ENCODE measurements at places on chromosomes 12 and 14.
A peak's percentile ranks its signal among the peaks of the same experiment; 100 is the strongest.

DNA sequence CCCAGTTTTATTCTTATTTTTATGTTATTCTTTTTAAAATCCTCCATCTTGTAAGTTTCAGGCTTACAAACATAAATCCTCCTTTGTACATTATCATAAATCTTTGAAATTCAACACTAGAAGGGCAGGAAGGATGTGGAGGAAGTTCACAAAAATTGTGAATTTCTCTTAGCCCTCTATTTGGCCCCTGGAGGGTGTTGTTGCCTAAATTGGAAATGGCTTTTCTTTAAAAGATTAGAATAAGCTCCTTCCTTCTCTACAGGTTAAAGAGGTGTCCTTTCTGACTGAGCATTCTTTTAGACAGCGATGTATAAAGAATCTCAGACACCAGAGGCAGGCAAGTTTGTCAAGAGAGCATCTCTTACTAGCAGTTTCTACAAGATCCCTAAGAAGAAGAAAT is 391.7 kb upstream of the OR4E1 start:
- no peak for DNase-seq

GRCh38 chr14:87055007-87055406 is 938.0 kb downstream of the GALC start:
- DNase-seq: no peak

DNA sequence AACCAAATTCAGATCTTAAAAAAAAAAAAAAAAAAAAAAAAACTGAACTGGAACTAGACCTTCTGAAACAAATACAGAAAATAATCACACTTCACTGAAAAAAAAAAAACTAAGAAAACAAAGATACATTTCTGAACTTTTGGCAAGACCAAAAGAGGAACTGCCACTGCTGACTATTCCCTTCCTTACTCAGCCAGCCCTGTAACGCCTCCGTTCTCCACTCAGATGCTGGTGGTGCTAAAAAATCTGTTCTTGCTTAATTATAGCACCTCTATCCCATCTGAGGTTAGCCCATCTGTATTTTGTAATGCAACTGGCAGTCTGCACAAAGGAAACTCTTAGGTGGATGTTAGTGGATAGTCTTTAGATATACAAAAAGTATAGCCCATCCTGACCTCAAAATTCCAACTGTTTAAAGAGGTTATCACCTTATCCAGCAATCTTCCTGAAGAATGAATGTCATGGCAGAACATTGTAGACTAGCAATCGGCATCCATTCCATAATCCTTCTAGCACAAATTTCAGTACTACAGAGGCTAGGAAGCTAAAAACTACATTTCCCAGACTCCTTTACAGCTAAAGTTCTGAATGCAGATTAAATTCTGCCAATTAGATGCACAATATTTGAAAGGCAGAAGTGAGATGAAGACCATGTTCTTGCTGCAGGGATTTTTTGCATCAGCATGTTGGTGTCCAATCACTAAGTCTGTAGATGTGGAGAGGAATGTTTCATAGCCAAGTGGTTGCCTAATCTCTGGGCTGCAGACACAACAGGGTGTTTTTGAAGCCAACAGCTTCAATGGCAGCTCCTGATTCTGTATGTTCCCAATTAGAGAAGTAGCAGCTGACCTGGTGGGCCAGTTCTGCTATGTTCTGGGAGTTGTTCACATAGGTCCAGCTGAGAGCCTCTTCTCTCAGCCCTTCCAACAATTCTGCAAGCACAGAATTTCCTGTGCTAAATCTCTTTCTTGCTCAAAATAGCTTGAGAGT is 5.7 kb downstream of the MAP3K9 start:
- no peak for DNase-seq

DNA sequence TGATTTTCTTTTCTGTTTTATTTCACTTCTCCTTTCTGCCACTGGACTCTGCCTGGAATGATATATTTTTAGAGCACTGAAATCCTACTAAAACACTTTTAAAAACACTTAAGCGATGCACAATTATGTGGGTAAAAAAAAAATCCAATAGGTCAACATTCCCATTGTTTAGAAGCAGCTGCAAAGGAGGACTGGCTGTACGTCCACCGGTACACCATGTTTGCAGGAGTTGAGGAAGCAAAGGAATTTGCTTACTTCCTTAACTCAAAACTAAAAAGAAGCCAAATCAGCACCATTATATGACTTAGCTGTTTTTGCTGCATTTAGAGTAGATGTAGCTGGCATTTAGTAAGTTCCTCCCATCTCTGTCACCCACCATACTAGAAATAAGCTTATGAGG is 186.8 kb upstream of the TMTC1 start:
- no peak for DNase-seq

GRCh38 chr14:55239320-55239719 is 31.9 kb upstream of the FBXO34 start:
- DNase-seq: no peak

DNA sequence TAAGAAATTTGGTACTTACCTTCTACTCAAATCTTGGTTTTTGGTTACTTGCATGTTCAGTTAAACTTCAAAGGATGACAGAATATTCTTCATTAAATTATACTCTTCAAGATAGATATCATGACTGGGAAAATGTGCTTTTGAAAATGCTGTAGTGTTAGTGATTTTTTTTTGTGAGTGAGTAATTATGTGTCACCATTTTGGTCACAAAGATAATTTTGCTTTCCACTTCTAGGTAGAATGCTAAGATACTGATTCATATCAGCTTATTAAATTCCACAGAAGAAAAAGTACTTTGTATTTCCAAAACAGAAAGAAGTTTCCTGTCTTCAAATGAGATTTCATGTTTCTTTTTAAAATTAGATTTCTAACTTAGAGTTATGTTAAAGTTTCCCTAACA is 61.2 kb downstream of the ATXN7L3B start:
- DNase-seq: no peak

GRCh38 chr12:95663525-95663924 is 112.2 kb upstream of the USP44 start:
- no peak for DNase-seq

- DNase-seq: no peak
Observed at GRCh38 chr12:6772726-6773589, 638 bp downstream of the LAG3 start.

- no peak for DNase-seq
Observed at GRCh38 chr12:42440608-42441007, 114.6 kb downstream of the PPHLN1 start.

GRCh38 chr12:109448272-109448671 is 28.8 kb downstream of the KCTD10 start:
- no peak for DNase-seq

DNA sequence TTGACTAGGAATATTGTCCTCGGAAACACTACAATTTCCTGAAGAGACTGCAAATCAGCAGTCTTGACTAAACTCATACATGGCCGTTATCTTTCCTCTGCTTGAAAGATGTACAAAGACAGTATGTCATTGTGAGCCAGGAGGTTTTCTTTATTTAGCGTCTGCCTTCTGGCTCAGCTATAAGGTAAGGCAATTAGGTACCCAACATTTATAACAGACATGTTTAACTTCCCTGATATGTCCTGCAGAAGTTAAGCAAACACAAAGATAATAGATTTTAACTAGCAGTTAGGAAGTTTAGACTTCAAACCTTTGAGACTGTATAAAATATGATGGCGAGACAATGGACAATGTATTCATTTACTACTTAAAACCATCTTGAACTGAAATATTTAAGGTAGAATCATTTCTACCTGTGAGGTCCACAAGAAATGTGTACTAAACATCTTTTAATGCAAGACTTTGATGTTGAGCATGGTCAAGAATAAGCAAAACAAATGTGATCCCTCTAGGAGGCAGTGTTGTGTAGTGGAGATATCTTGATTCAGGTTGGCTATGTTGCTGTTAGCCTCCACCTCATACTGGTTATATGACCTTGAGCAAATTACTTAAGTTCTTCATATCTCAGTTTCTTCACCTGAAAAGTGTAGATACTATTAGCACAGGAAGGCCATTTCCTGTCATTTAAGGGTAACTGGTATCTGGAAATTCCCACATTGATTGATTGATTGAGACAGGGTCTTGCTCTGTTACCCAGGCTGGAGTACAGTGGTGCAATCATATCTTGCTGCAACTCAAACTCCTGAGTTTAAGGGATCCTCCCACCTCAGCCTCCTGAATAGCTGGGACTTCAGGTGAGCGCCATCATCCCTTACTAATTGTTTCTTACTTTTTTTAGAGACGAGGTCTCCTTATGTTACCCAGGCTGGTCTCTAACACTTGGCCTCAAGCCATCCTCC is 96.3 kb upstream of the EEA1 start:
- peak; percentile 2 for DNase-seq

DNA sequence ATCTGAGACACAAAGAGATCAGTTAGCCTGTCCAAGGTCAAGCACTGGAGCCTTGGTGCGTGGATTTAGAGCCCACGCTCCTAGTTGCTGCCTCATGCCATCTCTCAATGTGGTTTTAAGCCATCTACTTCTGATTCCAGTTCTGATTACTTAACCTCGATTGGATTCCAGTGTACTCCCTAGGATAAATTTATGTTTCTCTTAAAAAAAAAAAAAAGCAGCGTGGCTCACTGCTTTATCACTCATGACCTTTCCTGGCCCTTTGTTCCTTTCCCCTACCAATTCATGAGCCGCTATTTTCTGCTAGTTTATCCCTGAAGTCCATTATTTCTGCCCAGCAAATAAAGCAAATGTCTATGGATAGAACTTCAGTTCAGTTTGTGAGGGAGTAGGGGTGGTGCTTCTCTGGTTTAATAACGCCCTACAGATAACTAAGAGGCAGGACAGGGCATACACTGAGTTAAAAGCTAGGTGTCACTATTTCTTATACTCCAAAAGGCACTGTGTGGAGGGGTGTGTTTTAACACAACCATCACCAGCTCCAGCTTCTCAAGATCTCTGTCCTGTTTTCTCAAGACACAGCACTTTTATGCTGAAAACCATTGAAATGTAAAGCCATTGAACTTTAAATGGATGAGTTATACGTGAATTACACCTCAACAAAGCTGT is 9.8 kb upstream of the PARP11 start:
- no peak for DNase-seq

DNA sequence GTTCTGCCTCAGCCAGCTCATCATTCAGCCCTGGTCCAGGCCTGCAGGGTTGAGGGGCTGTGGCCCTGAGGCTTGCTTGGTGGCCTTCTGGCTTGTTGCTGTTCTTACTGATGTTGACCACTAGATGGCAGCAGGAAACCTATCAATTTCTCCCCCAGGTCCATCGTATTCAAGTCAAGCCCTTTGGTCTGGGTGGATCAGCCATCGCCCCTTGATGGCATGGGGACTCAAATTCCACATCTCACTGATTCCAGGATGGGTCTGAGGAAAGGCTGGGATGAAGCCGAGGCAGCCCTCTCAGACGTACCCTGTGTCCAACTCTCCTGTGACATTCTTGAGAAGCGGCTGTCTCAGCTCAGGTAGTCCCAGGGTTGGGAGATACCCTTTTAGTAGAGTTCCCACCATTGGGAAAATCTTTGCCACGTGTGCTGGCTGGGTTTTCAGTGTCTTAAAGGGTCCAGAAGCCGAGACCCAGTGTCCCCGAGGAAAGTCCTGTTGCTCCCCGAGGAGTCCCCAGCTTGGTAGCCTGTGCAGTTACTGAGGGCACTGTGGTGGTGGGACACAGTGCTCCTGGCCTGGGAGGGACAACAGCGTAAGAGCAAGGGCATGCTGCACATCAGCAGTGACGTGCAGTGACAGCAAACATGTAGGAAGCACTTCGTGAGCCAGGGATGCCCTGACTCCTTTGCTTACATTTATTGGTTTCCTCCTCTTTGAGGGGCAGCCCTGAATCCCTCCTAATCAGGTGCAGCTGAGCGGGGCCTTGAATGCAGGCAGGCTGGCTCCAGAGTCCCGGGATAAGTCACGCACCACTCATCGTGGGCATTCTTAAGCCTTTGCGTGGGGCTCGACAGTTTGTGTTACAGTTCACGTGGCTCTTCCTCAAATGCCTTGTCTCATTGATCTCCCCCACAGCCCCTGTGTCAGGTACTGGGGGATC is 58.6 kb downstream of the TSPAN9 start:
- peak; percentile 68 for DNase-seq

DNA sequence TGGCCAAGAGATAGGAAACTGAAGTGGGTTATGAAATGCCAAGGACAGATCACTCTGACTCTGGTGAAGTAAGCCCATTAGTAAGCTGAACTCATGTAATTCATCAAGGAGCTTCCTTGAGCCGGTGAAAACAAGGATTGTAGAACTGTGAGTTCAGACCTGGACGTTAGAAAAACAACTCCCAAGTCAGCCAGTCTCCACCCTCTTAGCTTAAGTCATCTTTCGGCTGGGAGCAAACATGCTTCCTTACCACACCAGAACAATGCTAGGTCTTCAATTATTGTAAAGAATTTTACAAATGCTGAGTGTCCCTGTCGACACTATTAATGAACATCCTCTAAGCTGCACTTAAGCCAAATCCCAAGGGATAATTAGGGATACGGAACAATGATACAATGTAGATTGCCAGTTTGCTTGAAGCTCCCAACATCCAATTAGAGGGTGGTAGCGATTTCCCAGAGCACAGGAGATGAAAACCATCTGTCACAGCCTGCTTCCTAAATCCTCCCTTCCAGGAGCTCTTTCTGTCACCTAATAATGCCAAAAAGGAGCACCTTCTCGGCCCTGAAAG is 45.7 kb upstream of the VASH1 start:
- DNase-seq: no peak

- peak; percentile 27 for DNase-seq
Observed at GRCh38 chr12:80269803-80270552, 170.6 kb downstream of the OTOGL start.

GRCh38 chr12:67792185-67792584 is 143.6 kb downstream of the DYRK2 start:
- DNase-seq: no peak

DNA sequence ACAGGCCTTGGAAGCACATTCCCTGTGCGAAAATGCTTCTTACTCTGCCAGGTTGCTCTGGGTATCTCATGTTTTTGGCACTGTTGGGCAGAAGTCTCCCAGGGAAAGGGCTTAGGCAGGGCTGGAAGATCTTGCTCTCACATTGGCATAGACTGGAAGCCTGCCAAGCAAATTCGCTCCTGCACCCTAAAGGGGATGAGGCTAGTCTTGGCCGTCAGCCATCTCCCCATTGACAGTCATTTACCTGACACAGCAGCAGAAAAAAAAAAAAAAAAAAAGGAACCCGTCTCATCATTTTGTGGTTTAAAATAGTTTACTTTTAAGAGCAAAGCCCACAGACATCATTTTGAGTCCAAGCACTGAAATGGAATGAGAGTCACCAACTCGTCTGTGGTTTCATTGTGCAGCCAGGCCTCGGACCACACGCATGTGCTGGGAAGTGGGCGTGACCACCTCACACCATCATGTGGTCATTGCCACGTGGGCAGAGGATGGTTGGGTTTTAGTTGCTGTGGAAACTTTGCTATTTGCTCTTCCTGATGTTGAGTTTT is 84.8 kb downstream of the NRXN3 start:
- DNase-seq: peak; percentile 89
